Placental pericyte (primary cell): ENCODE measurements at places on chromosomes 5 and 9. TPM values are rescaled to one million over a fixed set of nuclear protein-coding genes. Genes with fewer than 3 reads are reported as not detected.

The FOXD4L6 gene
- total RNA-seq, result under 0.01 TPM in 1 of 2 replicates, not detected in the other

The HOMER1 gene
- total RNA-seq, result 2.4 and 3.5 TPM in 2 replicates

The FAXDC2 gene
- total RNA-seq, result 7.9 and 12.7 TPM in 2 replicates

The TMEM174 gene
- not detected in 2 replicates for total RNA-seq

The CDKN2B-AS1 gene
- 4.6 and 9.2 TPM in 2 replicates for total RNA-seq

The SLC38A9 gene
- total RNA-seq, result 57.7 and 88.2 TPM in 2 replicates

The SPATA31D1 gene
- not detected in 2 replicates for total RNA-seq

The WNT8A gene
- total RNA-seq, result not detected in 2 replicates

The ADAMTS2 gene
- total RNA-seq, result 8.1 and 33.2 TPM in 2 replicates

The CCDC183 gene
- 0.22 TPM in 1 of 2 replicates, not detected in the other for total RNA-seq

The ENHO gene
- 0.14 TPM in 1 of 2 replicates, not detected in the other for total RNA-seq

The SYNPO gene
- 7.9 and 9.3 TPM in 2 replicates for total RNA-seq

The ZDHHC21 gene
- 10.1 and 12.7 TPM in 2 replicates for total RNA-seq

The FCN2 gene
- total RNA-seq, result not detected in 2 replicates

The CDO1 gene
- 1.3 and 6.0 TPM in 2 replicates for total RNA-seq

The ANKH gene
- 10.9 and 57.4 TPM in 2 replicates for total RNA-seq
